Kidney (tissue), 22 donors: ENCODE measurements at places on chromosomes 2 and 18.

DNA sequence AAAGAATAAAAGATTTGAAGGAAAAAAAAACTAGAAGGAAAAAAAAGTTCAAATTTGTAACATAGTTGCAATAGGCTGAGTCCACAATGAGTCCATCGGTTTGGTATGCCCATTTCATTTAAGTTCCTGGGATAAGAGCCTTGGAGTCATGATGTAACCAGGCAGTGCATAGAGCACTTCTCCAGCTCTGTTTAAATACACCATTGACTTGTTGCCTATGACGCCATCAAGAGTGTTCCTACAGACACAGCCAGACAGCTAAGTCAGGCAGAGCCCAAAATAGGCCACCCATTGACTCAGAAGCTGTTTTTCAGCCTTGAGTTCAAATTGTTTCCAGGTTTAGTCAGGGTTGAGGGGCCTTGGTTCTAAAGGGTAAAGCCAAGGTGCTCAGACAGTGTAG, 44.9 kb downstream of the SOCS6 start:
- DNase-seq, result no peak

- DNase-seq, result no peak
Observed at GRCh38 chr2:12412898-12413305, 303.8 kb upstream of the TRIB2 start.

GRCh38 chr18:67954594-67954993, 438.1 kb upstream of the DSEL start:
- no peak for DNase-seq

DNA sequence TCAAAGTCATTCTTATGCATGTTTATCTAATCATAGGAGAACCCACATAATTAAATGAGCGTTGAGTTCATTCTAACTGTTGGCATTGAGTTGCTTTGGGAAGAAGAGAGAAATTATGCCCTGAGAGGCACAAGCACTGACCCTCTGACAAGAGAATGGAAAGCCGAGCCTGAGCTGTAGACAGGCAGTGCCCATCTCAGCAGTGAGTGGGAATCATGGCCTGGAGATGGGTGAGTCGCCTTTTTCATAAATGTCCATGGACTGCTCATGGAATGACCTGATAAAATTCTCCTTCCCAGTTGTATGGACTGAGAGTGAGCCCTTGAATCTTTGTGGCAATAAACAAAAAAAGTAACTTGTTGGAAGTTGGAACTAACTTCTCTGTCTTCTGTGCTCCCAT, 21.4 kb upstream of the MYO3B start:
- no peak for DNase-seq

GRCh38 chr2:166376873-166377272, 1.1 kb upstream of the SCN9A start:
- no peak for DNase-seq

- DNase-seq, result no peak
Observed at GRCh38 chr18:33010149-33010548, 237.3 kb upstream of the KLHL14 start.

DNA sequence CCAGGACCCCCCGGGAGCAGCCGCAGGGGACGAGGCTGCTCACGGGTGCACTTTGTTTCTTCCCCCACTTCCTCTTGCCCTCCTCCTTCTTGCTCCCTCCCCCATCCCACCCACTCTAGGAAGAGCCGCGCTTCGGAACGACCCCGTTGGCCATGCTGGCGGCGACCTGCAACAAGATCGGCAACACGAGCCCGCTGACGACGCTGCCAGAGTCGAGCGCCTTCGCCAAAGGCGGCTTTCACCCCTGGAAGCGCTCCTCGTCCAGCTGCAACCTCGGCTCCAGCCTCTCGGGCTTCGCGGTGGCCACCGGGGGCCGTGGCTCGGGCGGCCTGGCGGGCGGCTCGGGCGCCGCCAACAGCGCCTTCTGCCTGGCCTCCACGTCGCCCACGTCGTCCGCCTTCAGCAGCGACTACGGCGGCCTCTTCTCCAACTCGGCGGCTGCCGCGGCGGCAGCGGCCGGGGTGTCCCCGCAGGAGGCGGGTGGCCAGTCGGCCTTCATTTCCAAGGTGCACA, 1.3 kb downstream of the SP9 start:
- peak; percentile 56 for DNase-seq

GRCh38 chr18:21865043-21865442, 124.5 kb downstream of the MIB1 start:
- DNase-seq, result no peak

DNA sequence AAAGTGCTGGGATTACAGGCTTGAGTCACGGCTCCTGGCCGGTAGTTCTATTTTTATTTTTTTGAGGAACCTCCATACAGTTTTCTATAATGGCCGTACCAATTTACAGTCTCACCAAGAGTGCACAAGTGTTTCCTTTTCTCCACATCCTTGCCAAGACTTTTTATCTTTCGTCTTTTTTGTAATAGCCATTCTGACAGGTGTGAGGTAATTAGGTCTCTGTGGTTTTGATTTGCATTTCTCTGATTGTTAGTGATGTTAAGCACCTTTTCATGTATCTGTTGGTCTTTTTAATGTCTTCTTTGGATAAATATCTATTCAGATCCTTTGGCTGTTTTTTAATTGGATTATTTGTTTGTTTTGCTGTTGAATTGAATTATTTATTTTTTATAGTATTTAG, 9.3 kb downstream of the ARMC9 start:
- DNase-seq, result no peak

- DNase-seq, result no peak
Observed at GRCh38 chr18:74500372-74500771, 4.2 kb downstream of the CNDP2 start.

- no peak for DNase-seq
Observed at GRCh38 chr2:20141806-20142205, 83.1 kb downstream of the SDC1 start.

DNA sequence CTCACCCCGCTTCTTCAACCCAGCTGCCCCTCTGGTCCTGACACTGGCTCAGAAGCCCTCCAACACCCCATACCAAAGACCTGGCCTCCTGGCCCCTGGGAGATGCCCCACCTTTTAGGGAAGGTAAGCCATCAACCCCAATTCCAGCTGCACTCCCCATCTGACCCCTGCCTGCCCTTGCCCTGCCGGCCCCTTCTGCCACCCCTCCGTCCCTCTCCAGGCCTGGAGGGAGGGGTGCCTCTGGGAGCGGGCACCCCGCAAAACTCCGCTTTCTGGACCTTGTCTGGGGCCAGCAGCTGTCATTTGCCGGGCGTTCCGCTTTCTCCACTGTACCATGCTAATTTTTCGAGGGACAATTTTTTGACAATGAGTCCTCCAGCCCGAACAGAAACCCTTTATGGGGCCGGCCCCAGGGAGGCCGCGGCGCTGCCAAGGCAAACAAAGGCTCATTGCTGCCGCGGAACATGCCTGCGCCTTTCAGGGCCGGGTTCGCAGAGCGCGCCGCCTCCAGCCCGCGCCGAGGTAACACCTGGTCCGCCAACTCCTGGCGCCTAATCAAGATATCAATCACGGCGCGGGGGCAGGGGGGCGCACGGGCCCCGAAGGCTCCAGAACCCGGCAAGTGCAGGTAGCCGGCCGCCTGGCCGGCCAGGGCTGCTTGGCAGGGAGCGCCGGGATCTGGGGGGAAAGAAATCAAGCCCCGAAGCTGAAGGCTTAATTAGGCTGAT, 96.0 kb downstream of the INHBB start:
- DNase-seq, result peak; percentile 81

DNA sequence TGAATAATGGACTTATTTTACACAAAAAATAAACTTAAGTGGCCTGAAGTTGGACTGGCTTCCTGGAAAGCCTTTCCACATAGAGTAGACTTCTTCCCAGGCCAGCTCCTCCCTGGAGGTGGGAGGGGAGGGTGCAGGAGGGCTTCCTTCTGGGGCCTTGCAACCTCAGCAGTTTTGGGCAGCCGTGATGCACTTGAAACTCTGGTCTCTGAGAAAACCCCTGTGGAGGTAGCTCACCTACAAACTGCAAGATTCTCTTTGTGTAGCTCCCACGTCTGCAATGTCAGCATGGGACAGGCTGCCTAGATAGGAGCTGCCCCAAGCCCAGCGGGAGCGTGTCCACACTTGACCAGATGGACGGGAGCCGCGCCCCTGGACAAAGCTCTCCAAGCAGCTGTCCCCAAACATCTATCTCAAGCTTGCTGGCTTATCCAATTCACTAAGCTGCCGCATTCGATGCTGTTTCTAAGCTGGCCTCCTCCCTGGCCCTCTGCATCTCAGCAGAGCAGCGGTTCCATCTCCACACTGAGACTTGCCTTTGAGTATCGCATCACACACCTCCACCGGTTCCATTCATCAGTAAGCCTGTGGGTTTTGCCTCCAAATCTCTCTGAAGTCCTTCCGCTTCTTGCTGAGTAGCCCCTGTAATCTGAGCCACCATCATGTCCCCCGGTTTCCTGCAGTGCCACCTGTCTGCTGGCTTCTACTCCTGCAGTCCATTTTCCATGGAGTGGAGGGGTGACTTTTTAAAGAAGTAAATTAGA, 1.6 kb upstream of the LPIN1 start:
- peak; percentile 66 for DNase-seq

DNA sequence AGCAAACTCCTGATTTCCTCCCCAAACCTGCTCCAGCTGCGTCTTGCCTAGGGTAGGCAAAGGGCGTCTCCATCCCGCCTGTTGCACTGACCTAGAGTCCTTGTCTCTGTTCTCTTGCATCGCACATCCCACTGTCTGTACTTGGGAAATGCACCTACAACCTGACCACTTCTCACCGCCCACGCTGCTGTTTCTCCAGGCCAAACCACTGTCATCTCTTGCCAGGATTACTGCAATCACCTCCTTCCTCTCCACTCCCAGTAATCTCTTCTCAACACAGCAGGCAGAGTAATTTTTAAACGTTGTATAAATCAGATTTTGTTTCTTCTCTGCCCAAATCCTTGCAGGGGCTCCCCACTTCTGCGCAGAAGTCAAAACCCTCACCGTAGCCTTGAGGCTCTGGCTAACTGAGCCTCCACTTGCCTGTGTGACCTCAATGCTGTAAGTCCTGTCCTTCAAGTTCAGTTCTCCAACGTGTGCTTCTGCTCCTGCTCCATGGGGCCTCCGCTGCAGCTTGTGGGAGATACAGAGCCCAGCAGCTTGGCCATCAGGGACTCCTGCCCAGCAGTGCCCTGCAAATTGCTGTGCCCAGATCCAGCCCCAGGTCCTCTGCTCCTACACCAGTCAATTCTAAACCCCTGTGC, 27.7 kb upstream of the SEMA4C start:
- no peak for DNase-seq

DNA sequence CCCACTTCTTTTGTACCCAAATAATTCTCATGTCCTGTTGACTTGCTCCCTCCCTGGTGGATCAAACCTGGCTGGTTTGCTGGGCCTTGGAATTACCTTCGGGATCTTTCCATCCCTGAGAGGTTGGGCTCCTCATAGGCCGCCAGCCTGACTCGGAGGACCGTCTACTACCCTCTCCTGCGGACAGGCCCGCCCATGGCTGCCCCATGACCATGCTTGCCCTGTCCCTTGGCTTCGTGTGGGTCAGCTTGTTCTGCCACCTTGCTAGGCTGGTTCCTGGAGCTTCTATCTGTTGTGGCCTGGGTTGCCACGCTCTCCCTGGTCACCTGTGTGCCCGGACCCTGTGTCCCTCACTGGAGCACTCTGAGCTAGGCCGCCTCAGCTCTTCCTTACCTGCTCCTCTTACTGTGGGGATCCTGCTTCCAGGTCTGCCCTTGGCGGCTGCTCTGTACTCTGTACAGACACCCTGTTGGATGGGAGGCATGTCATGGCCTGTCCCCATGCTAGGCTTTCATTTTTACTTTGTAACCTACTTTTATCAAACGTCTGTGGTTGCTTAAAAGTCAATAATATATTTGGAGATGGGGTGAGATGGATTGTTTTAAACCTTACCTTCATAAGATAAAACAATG, 29.7 kb upstream of the FHL2 start:
- DNase-seq, result no peak
